ENCODE measurements at places on chromosomes 1 and 21. TPM values are rescaled to one million over a fixed set of nuclear protein-coding genes. Genes with fewer than 3 reads are reported as not detected.

- H3K27ac ChIP-seq, result no peak overlapping the region
- no peaks in the 10 kb centered on the region for H3K36me3 ChIP-seq
- no peak overlapping the region for H3K4me3 ChIP-seq
- peaks cover 15% of the 10 kb centered on the region for H3K27me3 ChIP-seq
- peaks cover 19% of the 10 kb centered on the region for H3K4me1 ChIP-seq
Measured at GRCh38 chr1:214067397-214067796, 79.6 kb downstream of the PROX1 start.

DNA sequence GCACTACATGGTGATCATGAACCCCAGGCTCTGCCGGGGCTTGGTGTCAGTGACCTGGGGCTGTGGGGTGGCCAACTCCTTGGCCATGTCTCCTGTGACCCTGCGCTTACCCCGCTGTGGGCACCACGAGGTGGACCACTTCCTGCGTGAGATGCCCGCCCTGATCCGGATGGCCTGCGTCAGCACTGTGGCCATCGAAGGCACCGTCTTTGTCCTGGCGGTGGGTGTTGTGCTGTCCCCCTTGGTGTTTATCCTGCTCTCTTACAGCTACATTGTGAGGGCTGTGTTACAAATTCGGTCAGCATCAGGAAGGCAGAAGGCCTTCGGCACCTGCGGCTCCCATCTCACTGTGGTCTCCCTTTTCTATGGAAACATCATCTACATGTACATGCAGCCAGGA is 589 bp downstream of the OR2W3 start:
- H3K36me3 ChIP-seq, result peaks cover 2% of the 10 kb centered on the region
- H3K4me3 ChIP-seq, result no peak overlapping the region
- no peak for DNase-seq
- H3K4me1 ChIP-seq, result no peaks in the 10 kb centered on the region
- no peaks in the 10 kb centered on the region for H3K27me3 ChIP-seq

DNA sequence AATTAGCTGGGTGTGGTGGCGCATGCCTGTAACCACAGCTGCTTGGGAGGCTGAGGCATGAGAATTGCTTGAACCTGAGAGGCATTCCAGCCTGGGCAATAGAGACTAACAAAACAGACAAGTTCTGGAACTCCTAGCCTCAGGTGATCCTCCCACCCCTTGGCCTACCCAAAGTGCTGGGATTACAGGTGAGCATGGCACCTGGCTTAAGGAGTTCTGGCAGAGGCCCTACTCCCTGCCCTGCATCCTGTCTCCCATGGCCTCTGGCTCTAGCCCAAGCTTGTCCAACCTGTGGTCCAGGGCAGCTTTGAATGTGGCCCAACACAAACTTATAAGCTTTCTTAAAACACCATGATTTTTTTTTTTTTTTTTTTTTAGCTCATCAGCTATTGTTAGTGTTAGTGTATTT is 20.4 kb downstream of the TOMM20 start:
- H3K36me3 ChIP-seq, result peaks cover 20% of the 10 kb centered on the region
- no peak overlapping the region for H3K4me3 ChIP-seq
- DNase-seq, result no peak

DNA sequence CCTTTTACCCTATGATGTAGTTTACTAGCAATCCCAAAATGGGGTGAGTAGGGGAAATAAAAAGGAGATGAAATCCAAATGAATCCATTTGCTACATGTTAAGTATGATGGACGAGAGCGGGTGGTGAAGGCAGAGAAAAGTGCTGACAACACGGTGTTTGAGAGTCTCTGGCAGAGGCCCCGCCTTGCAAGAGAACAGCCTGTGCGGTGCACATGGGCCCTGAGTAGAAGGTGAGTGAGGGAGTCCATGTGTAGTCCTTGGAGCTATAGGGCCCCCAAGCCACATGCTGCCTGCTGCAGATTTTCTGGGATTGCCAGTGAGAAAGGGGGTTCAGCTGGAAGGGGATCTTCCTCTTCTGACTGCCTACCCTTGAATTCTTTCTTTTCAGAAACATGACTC is 177.1 kb downstream of the TNR start:
- peaks cover 7% of the 10 kb centered on the region for H3K27me3 ChIP-seq
- no peak for DNase-seq
- H3K4me1 ChIP-seq, result no peaks in the 10 kb centered on the region
- no peak overlapping the region for H3K27ac ChIP-seq
- H3K36me3 ChIP-seq, result no peaks in the 10 kb centered on the region

Gene RGS8
- 0.05 TPM for total RNA-seq

DNA sequence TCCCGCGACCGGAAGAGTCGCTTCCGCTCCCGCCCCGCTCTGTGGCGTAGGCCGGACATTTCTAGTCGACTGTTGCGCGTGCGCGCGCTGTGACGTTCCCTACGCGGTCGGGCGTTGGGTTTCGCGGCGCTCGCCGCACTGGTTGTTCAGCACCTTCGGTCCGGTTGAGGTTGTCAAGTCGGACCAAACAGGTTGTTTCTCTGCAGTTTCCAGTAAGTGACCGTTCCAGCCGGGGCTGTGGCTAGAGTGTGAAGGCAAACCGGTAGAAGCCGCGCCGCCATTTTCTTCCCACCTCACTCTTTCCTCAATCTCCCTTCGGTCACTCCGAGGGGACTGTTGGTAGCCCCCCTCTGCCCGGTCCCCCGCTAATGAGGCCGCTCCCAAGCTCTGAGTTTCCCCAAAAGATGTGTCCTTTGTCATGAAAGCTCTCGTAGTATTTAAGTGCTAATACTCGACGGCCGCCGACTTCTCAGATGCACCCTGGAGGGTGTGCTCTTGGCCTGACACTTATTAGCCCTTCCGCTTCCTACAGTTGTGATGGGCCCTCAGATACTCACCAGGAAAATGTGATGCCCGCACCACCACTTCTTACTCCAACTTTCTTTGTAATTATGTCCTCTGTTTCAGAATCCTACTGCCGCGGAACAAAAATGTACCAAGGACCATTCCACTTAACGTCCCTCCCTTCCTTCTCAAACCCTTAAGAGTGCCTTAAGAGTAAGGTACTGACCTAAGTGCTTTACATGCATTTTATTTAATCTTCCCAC is 56.3 kb downstream of the TRAF5 start:
- H3K4me1 ChIP-seq, result peaks cover 5% of the 10 kb centered on the region
- H3K4me3 ChIP-seq, result peak overlapping the region; percentile 91
- H3K27ac ChIP-seq, result peak overlapping the region; percentile 100
- H3K36me3 ChIP-seq, result no peaks in the 10 kb centered on the region

Gene SNRPE
- 253 TPM for total RNA-seq

All from progenitor cell of endocrine pancreas (in vitro differentiated cells).